Mucosa of descending colon (tissue), 3 donors: ENCODE measurements at places on chromosomes 4 and X.

- DNase-seq = no peak
These were observed 115.0 kb downstream of the CEP44 start for GRCh38 chr4:174398728-174399127.

DNA sequence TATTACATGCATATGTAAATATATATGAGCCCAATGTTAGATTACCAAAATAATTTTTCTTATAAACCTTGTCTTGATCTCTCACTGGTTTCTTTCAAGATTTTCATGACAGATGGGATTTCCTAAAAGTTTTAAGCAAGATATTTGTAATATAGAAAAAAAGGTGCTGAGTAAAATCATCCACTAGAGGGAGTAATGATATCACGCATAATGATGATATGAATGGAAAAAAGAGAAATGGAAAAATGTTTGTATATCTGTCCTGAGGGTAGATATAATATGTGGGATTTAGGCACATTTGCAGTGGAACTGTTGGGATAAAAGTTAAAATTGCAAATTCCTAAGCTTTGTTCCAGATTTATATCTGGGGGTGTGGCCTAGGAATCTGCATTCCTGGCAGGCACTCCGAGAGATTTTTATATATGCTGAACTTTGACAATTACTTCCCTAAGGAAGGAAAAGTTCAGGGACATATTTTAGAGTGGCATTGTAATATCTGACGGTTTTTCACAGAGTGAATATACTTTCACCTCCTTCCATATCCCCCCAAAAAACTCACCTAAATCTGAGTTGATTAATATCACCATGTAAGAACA, 60.5 kb downstream of the TMA16 start:
- DNase-seq = no peak

- no peak for DNase-seq
These were observed 671 bp downstream of the HPF1 start for GRCh38 chr4:169756971-169757574.

DNA sequence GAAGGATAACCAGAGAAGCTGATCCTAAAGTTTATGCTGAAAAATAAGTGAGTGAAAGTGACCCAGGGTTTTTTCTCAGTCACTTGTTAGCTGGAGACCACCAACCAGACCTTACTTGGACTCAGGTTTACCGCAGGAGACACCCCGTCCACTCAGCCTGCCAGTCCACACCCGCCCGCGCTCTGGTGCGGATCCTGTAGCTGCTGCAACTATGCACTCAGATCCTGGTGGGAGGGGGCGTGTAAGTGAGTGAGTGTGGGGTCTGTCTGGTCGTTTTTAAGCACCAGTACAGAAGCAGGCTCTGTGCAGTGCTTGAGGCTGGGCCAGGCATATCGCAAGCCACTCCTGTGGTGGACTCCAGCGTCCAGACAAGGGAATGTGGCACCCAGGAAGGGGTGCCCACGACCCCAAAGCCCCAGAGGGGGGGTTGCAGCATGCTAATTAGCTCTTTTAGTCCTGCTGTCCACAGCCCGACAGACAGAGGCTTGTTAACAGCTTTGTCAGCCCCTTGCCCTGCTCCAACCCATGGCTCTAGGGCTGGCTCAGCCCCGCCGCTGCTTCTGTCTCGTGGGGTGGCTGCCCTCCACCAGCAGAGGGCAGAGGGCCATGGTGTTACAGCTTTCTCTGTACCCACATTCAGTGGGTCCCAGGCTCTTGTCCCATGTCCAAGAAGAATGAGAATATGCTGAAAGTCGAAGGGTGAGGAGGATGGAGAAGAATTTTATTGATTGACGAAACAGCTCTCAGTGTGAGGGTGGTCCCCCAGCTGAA, 40.4 kb upstream of the PPP1R2C start:
- DNase-seq = no peak

- DNase-seq = no peak
These were observed 183.4 kb downstream of the SPRY1 start for GRCh38 chr4:123579961-123580360.

DNA sequence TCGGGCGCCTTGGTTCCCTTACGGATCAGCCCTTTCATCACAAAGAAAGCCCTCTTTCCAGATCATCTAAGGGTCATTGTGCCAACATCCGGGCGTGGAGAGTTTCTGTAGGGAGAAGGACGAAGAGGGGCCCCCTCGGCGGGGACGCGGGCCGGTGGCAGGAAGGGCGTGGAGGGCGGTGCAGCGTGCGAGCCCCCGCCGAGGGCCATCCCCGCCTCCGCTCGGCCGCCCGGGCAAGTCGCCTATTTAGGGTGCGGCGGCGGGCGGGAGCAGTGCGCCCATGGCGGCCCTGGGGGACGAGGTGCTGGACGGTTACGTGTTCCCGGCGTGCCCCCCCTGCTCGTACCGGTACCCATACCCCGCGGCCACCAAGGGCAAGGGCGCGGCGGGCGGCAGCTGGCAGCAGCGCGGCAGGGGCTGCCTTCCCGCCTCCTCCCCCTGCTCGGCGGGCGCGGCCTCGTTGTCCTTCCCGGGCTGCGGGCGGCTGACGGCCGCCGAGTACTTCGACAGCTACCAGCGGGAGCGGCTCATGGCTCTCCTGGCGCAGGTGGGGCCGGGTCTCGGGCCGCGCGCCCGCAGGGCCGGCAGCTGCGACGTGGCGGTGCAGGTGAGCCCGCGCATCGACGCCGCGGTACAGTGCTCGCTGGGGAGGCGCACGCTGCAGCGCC, at the start of gene ZAR1:
Gene ZAR1, plus strand, starts transcription at position 241 of the 668 bp plus-strand sequence. Its CDS starts 40 bp downstream, at position 281.
- DNase-seq = no peak

DNA sequence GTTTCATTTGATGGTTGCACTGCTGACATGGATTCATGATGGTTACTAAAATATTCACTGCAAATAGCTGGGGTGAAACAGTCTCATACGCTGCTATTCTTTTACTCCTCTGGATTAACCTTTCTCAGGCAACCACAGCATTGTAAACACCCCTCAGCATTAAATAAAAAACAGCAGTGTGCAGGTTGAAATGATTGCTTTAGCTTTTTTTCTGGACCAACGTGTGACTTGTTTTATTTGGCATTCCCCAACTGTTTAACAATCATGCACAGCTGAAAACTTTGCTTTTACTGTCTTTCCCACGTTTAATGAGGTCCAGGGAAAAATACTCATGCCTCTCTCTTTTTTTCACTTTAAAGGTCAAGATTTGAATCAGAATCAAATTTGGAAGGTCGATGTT, 490.8 kb downstream of the RAPGEF2 start:
- no peak for DNase-seq

GRCh38 chr4:3466691-3467600, 3.8 kb downstream of the DOK7 start:
- peak; percentile 35 for DNase-seq

DNA sequence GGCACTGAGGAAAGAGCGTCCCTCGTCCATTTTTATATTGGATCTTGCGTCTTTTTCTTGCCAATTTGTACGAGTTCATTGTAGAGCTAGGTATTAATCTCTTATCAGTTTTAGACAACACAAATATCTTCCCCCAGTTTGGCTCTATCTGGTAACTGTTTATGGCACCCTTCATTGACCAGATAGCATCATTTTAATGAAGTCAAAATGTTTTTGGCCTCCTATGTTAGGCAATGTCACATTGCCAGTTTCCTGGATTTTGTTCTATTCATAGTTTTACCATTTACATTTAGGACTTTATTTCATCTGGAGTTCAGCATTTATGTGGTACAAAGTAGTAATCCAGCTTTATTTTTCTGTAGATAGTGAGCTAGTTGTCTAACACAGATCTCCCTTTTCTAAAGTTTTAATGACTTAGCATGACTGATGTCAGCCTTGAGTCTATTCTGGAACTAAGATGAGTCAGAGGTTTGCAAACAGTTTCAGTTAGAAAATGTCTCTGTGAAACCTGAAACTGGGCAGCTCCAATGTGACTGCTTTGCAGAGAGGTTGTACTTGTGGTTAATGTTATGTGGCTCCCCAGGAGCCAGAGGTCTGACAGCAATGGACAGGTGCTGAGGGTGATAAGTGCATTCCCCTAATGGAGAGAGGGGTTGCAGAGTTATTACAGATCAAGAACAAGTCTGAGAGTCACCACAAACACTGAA, 5.3 kb upstream of the STBD1 start:
- peak; percentile 20 for DNase-seq

- DNase-seq = no peak
These were observed 144.5 kb downstream of the GC start for GRCh38 chr4:71639380-71639779.

- DNase-seq = no peak
These were observed 135.6 kb upstream of the EPHA5 start for GRCh38 chr4:65805936-65806335.

DNA sequence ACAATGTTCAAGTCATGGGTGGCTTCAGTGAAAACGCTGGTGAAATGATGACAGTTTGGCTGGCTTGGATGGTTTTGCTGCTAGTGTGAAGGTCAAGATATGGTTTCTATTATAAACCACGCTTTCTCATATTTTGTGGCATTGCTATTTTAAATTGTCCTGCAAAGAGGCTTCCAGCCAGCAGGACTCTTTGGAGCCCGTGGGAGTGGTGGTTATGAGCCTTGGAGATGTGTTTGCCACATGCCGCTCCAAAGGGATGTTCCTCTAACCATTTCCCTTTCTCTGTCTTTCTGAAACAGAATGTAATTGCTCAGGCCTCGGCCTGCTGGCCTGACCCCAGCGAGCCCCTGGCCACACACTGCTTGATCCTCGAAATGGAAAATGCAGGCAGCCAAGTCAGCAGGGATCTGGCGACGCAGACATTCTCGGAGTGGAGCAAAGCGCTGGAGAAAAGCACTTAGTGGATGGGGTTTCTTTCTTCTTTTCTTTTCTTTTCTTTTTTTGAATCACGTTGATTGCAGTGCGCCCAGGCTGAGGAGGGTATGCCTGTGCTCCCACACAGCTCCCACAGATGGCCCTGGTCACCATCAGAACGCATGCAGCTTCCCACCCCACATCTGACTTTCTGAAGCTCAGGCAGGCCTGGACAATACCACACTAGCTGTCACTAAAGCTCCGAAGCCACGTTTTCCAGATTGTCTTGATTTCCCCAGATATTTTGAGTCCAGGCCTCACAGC, 114.0 kb downstream of the ENPP6 start:
- DNase-seq = no peak
